ENCODE measurements at places on chromosomes 5 and 9.
A peak's percentile ranks its signal among the peaks of the same experiment; 100 is the strongest.

- DNase-seq, result no peak
Observed at GRCh38 chr9:36113999-36114398, 22.5 kb upstream of the GLIPR2 start.

DNA sequence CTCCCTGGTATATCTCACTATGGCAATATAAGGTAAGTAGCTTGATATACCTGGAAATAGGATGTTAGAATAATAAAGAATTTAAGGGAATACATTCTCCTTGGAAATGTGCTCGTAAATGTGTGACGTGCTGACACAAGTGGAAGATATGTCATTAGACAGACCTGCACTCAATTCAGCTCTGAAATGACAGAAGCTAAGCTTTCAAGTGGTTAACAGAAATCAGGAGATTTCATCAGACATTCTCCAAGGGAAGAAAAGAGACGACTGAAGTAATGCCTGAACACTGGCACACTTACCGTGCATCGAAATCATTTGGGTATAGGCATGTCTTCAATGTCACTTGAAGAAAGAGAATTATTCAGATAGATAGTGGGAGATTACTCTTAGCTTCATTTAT lies 933.3 kb upstream of the CTNND2 start:
- DNase-seq, result no peak

DNA sequence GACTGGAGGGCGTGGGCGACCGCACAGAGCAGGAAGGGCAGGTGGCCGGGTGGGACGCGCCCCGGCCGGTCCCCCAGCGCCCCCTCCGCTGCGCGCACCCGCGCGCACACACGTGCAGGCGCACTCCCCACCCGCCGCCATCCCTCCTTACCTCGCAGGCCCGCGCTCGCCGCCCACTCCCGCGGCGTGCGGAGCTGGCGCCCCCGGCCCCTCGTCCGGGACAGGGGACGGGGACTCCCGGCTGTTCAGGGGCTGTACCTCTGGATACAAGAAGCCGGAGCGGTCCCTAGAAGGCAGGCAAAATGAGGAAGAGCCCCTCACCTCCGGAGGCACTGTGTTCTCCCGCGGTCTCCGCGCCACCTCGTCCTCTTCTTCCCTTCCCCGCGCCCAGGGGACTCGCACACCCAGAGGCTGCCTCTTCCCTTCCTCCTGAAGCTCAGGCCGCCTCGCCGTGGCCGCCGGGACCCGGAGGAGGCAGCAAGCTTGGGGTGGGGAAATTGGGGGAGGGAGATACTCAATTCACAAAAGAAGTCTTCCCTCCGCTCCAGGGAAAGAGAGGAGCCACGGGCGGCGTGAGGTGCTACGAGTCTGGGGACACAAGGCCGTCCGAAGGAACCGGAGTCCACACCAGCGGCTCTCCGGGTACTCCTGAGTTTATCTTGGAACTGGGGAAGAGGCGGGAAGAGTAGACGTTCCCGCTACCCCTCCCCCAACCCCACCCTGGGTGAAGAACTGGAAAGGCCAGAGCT lies 1.4 kb upstream of the GABRB2 start:
- DNase-seq, result no peak

DNA sequence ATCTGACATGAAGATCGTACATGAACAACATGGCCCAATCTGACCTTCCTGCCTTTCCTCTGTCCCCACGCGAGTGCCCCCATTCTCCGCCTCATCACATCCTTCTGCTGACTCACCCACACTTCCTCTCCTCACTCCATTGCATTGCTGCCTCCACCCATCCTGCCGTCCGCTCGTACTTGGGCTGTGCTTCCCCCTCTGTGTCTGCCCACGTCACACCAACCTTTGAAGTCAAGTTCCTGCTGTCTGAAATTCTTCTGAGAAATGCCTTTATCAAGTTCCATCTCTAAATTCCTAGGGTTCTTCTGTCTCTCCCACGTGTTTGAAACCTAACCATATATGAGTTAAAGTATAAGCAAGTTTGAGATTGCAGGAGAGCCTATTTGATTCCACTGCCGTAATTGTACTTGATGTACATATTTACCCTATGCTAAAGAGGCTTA lies 18.0 kb upstream of the STARD4 start:
- peak; percentile 68 for DNase-seq

GRCh38 chr9:89649039-89649691 lies 44.4 kb downstream of the GADD45G start:
- no peak for DNase-seq

- DNase-seq, result no peak
Observed at GRCh38 chr5:35618304-35618636, 607 bp downstream of the SPEF2 start.

- DNase-seq, result no peak
Observed at GRCh38 chr9:134963546-134963945, 45.8 kb upstream of the FCN1 start.

DNA sequence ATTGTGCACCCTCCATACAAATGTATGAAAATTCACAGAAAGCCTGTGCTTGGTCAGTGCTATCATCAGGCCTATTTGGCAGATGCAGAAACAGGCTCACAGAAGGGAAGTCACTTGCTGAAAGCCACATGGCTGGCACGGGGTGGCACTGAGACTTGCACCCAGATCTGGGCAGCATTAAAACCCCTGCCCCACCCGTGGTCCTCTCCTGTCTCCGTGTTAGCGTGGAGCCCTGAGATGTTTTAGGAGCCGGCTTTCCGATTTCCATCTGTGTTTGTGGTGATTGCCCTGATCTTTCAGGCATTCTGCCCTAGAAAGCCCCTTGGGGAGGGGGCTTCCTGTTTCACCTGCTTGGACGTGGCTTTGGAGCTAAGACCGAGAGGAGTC lies 102.2 kb upstream of the IER5L start:
- DNase-seq, result no peak

GRCh38 chr9:89495824-89496560 lies 1.9 kb downstream of the SEMA4D start:
- DNase-seq, result no peak

DNA sequence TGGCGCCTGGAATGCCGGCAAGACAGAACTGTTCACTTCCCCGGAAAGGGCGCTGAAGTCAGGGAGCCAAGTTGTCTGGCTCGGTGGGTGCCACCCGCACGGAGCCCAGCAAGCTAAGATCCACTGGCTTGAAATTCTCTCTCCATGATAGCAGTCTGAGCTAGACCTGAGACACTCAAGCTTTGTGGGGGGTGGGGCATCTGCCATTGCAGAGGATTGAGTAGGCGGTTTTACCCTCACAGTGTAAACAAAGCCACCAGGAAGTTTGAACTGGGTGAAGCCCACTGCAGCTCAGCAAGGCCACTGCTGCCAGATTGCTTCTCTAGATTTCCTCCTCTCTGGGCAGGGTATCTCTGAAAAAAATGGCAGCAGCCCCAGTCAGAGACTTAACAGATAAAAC lies 277.4 kb downstream of the SLCO4C1 start:
- DNase-seq, result no peak

DNA sequence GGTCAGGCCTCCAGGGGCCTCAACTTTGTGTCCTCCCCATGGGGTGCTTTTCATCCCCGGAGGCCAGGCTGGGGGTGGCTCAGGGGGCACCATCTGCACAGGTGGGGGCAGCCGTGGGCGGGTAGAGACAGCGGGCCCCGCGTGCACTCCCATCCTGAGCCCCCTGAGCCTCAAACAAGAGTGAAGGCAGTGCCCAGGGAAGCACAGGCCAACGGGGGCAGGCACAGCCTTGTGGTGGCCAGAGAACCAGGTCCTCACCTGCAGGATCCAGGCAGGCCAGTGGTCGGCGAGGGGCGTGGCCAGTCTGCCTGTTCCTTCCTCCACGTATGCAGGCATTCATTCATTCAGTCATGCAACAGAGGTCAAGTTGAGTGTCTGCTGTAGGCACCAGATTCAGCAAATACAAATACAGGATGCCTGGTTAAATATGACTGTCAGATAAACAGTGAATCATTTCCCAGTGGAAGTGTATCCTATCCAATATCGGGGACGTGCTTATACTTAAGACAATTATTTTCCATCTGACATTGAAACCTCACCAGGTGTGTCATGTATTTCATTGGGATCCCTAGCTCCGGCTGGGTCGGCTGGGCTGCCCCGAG lies 22.3 kb downstream of the KCNT1 start:
- no peak for DNase-seq

DNA sequence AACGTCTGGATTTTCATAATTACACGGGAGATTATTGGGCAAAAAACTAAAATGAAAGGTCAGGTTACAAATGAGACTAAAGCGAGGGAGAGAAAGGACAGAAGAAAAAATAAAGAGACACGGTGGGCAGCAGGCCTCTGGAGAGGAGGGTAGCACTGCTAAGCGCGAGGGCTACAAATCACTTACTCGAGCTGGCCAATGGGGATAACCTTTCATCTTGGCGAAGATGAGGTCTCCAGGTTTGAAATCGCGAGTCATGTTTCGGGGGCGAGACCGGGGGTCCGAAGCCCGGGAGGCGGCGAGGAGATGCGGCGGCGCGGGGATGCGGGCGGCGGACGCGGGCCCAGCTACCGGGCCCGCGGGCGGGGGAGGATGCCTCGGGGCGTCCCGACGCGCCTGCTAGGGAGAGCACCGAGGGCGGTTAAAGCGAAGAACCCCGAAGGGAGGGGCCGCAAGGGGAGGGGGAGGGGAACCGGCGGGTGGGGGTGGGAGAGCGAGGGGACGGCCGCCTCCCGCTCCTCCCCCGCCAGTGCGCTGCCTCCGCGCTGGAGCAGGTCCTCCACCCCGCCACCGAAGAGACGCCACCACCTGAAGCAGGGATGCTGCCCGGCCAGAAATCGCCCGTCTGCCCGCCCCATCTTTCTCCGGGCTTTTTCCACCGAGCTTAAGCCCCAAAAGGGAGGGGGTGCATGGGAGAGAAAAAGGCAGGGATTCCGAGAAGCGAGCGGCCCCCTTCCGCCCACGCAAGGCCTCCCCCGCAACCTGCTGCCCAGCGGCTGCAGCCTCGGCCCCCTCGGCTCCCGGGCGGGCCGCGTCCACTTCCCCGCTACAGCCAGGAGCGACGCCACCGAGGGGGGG lies 610 bp downstream of the PSIP1 start:
- DNase-seq, result peak; percentile 44

- no peak for DNase-seq
Observed at GRCh38 chr5:43769571-43770355, 166.8 kb downstream of the NNT start.

- DNase-seq, result no peak
Observed at GRCh38 chr5:141172381-141173204, at the start of gene PCDHB7. TSS of gene PCDHB7 (plus strand) at chr5:141172644. CDS start at chr5:141172836, 192 bp downstream.

GRCh38 chr5:14775857-14776256 lies 95.7 kb downstream of the ANKH start:
- DNase-seq, result no peak

GRCh38 chr9:87684627-87685219 lies 41.2 kb upstream of the CTSL start:
- no peak for DNase-seq

GRCh38 chr9:18189871-18190670 lies 283.9 kb upstream of the ADAMTSL1 start:
- no peak for DNase-seq

GRCh38 chr5:137646761-137647160 lies 89.1 kb downstream of the KLHL3 start:
- DNase-seq, result no peak

- no peak for DNase-seq
Observed at GRCh38 chr5:179914032-179914755, 6.5 kb upstream of the TBC1D9B start.

GRCh38 chr5:167065794-167066193 lies 1225.7 kb upstream of the WWC1 start:
- DNase-seq, result no peak

DNA sequence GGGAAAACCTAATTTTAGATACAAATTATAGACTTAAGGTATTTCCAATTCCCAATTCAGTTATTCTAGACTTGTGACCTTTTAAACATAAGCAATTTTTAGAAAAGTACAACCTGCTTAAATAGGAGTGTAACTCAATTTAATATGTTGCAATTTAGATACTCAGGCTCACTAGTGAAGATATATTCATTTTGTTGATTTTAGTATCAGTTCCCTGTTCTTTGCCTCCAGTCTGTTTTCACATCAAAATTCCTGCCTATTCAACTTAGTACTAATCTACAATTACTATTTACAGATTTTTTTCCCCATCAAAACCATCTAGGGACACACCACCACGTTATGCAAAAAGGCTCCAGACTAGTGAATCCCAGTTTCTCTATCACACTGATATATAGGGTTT lies 30.4 kb downstream of the PWWP2A start:
- DNase-seq, result no peak

DNA sequence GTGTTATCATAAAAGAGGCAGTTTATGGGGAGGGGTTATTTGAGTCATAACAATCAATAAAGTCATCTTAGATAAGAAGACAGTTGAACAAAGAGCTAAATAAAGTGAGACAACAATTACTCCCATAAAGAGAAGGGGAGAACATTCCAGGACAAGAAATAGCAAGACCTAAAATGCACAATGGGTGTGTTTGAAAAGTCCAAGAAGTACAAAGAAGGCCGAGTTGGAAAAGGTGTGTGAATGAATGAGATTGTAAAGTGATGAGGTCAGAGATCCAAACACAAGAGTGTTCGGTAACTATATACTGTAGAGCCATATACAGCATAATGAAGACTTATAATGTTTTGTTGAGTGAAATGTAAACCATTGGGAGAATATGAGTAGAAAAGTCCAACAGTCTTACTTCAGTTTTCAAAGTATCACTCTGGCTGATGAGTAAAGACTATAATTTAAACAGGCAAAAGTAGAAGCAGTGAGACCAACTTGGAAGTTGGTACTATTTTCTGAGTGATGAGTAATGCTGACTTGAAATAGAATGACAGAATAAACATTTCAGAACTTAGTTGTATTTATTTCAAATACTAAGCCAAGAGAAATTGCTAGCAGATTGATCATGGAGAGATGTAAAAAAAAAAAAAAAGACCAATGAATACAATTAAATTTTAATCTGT lies 868.7 kb upstream of the CDH9 start:
- no peak for DNase-seq

- no peak for DNase-seq
Observed at GRCh38 chr9:135514342-135515082, 6.7 kb upstream of the LCN1 start.

DNA sequence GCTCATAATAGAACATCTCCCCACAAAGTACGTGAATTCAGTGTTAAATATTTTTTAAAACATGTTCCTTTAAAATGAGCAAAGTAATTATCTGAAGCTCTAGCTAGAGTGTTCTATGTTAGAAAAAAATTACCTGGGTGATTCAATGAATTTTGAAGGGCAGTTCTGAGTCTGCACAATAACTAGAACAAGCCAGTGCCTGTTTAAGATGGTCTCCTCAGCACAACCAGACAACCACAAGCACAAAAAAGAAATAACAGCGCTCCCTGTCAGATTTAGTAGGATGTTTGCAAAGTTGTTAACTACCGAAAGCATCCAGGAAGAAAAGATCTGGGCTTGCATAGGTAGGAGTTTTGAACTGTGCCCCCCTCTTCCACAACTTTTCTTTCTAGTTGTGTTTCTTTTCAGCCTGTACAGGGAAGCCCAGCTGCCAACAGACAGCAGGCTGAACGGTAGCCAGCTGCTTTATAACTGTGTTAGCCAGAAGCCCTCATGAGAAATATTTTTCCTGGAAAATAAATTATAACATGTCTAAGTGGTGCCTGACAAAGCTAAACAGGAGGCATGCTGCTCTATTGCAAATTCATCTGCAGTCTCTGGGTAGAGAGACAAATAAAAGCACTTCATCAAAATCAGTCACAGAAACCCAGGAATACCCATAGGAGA lies 1026.9 kb downstream of the MAT2B start:
- DNase-seq, result no peak
